ENCODE measurements at places on chromosomes 7 and 10.
A peak's percentile ranks its signal among the peaks of the same experiment; 100 is the strongest.

DNA sequence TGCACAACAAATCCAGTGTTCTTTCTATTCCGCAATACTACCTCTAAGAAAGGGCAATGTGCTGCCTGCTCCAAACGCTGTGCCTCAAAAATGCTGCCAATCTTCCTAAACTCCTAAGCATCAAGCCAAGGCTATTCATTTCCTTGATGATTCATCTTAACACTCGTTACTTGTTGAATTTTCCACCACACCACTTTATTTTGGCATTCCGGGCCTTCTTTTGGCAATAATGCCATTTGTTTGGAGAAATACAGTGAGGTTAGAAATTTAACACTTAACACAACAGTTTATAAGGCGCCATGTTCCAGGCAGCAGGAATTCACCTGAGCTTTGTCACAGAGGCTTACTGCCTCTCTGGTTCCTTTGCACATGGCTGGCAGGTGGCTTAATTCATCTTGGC, 82.6 kb upstream of the ABCB5 start:
- DNase-seq: no peak

DNA sequence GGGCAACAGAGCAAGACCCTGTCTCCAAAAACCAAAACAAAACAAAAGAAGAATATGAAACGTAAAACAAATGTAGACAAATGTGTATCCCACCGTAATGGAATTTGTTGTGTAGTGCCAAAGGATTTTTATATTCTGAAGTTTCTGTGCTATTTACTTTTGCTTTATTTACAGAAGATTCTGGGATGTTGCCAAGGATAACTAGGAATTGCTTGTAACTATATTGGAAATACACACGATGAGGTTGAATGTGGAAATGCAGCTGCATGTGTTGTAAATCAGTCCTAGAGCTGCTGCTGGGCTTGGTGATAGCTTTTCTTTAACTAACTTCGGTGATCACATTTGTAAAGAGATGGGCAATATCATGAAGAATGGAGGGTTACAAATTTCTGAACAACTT, 39.5 kb downstream of the GALNT17 start:
- no peak for DNase-seq

DNA sequence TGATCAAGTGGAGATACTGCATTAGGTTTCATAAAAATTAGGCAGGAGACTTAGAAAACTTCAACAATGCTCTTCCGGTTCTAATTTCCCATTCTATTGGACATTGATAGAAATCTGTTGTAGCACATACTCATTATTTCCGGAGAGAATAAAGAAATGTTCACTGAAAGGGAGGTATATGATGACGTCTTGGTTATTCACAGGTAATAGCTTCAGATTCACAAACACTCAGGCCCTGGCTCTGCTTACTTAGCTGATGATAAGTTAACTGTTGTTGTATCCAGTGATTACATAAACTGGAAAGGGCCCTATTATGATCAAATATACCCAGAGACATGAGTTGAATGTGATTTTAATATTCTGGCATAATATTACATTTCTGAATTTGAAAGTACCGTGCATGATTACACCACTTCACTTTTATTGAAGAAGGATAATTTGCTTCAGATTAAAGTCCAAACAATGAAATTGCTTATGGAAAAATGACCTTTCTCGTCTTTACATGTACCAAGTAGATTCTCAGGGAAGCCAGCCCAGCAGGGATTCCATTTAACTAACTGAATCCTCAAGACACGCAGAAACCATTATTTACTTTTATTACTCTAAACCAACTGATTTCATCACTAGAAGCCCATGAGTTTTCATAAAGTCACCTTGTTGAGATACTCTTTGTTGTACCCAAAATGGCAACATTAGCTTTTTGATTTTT, 288.0 kb upstream of the PITRM1 start:
- DNase-seq: no peak

GRCh38 chr7:137850571-137850970, 3.8 kb upstream of the DGKI start:
- DNase-seq: peak; percentile 71

GRCh38 chr7:39197831-39198230, 220.1 kb downstream of the POU6F2 start:
- DNase-seq: no peak

Measured in IMR-90 (cell line).